CD4-positive, alpha-beta T cell treated with Interleukin-2 at 100 ng/mL for 4 hours (primary cell): ENCODE measurements at places on chromosomes 2 and 18.

DNA sequence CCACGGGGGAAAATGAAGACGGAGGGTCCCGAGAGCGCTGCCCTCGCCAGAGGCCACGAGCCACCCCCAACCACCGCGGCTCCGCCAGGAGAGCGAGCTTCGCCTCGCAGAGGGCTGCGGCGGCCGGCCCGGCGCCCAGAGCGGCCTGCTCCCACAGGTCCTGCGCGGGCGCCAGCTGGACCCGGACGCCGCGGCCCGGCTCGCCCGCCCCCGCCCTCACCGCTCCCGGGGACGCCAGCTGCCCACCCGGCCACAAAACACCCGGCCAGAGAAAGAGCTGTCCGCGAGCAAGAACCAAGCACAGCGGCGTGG is 709 bp downstream of the PTPN2 start:
- DNase-seq = no peak

DNA sequence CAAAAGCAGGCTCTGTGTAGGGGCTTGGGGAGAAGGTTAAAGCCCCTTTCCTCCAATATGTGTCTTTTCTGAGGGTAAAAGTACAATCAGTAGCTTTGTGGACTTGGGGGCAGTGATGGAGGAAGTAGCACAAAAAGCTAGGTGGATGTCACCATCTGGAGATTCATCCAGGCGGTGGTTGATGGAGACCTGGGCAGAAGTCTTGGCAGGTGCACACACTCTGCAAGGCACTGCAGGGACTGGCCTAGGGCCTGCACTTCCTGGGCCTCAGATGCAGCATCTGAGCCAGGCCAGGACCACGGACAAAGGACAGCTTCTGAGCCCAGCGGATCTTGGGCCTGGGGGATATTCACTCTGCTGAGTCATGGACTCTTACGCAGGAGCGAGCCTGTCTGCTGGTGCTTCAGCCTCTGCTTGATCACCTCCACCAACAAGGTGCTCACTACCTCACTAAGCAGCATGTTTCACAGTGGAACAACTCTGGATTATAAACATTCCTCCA is 391.1 kb downstream of the TNS1 start:
- no peak for DNase-seq

DNA sequence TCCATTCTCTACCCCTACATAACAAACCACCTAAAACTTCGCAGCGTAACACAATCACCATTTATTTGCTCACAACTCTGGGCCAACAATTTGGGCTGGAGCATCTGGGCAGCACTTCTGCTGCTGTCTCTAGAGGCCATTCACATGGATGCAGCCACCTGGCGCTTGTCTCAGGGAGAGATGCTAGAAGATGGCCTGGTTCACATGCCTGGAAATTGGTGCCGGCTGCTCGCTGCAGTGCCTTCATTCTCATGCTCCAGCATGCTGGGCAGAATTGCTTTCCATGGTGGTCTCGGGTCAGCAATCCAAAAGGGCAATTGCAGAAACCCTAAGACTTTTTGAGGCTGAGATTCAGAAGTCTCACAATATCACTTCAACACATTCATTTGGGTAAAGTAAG is 157.4 kb downstream of the SUCLG1 start:
- no peak for DNase-seq

GRCh38 chr2:70789304-70790135 is 923 bp downstream of the FIGLA start:
- peak; percentile 59 for DNase-seq

- no peak for DNase-seq
These were observed 25.5 kb downstream of the EPB41L3 start for GRCh38 chr18:5518179-5518770.
